Fibroblast of lung (primary cell): ENCODE measurements at places on chromosomes 5 and 9. TPM values are rescaled to one million over a fixed set of nuclear protein-coding genes. Genes with fewer than 3 reads are reported as not detected.

The SCGB3A2 gene
- polyA plus RNA-seq, result not detected in 2 replicates

The CCL28 gene
- 0.71 and 1.1 TPM in 2 replicates for polyA plus RNA-seq

The PKD2L2 gene
- polyA plus RNA-seq, result not detected in 2 replicates

DNA sequence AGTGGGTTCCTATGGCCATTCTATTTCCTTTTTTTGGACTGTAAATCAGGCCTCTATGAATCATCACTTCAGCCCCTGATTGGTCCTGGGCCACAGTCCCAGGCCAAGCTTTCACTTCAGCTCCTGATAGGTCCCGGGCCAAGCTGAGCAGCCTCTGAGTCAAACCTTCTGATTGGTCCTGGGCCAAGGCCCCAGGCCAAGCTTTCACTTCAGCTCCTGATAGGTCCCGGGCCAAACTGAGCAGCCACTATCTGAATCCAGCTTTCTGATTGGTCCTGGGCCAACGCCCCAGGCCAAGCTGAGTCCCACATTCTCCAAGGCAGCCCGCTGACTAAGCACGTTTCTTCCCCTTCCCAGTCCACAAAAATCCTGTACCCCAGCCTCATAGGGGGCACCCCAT is 1972.9 kb upstream of the ACO1 start:
- no peak for DNase-seq

The SLC6A3 gene
- not detected in 2 replicates for polyA plus RNA-seq

- DNase-seq, result peak; percentile 99
Observed at GRCh38 chr5:119302916-119303897, 52.6 kb upstream of the TNFAIP8 start.

- no peak for DNase-seq
Observed at GRCh38 chr5:127555826-127556225, 38.4 kb downstream of the PRRC1 start.

DNA sequence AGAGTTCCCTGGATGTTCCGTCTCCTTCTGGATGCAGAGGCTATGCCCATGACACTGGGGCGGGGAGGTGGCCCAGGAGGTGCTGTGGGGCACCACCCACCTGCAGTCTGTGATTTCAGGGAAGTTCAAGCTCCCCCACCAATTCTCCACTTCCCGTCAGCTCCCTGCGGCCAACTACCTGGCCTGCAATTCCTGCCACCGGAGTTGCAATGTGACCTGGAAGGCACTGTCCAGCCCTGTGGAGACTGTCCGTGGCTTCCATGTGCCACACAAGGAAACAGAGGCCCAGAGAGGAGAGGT is 16.6 kb downstream of the GFI1B start:
- DNase-seq, result no peak

The C5orf15 gene
- polyA plus RNA-seq, result 87.2 and 111 TPM in 2 replicates

The NUTM2F gene
- not detected in 2 replicates for polyA plus RNA-seq

GRCh38 chr9:134449180-134449916 is 123.1 kb downstream of the RXRA start:
- peak; percentile 96 for DNase-seq

The OR13C4 gene
- polyA plus RNA-seq, result not detected in 2 replicates

DNA sequence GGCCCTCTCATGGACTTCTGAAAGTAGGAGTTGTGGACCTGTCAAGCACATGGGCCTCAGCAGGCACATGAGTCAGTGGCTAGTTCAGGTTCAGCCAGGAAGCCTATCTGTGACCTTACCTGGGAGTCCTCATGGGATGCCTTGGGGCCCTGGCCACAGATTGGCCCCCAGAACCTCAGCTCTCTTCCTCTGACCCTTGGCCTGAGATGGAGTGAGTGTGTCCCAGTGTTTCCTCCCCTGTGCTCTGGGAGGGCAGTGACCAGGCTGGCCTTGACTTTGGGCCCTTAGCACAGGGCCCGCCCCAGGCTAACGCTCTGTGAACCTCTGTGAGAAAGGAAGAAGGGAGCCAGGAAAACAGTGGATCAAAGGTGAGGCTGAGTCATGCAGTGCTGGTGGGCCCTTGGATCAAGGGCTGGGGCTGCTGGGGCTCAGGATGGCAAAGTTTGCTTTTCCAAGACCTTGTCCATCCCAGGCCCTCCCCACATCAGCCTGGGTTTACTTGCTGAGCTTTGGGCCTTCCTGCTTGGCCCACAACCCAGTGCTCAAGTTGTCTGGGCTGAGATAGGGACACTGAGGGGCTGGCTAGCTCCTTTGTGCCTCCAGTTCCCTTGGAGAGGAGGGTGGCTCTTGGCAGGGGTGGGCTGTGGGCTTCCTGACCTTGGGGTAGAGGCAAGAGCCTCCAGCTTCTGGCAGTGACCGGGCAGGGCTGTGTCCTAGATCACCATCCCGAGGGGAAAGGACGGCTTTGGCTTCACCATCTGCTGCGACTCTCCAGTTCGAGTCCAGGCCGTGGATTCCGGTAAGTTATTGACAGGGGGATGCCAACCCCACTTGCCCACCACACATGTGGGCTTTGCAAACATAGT is 41.4 kb downstream of the RGS3 start:
- peak; percentile 50 for DNase-seq

DNA sequence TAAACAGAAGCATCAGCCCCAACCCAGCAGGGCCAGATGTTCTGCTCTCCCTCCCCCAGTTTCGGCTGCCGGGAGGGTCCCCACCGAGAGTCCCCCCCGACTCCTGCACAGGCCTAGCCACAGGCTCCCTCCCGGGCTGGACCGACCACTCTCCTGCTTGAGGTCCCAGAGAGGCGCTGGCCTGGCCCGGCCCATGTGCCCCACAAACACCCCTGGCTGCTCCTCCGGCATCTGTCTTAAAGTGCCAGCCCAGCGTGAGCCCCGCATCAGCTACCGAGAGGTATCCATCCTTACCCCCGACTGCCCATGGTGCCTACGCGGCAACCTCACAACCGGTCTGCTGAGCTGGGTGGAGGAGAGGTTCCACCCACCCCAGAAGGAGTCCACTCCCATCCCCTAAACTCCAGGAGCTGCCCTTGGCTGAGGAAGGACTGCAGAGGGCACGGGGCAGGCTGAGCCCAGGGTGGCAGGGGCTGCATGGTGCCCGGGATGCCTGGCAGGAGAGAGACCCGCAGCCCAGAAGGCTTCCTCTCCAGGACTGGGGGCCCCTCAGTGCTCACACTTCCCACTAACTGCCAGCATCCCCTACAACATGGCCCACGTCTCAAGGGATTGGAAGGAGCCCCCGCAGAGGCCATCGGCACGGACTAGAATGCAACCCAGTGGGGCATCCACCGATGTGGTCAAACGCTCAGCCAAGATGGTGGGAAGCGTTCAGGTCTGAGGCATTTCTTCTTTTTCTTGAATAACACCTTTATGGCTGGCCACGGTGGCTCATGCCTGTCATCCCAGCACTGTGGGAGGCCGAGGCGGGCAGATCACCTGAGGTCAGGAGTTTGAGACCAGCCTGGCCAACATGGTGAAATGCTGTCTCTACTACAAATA is 15.6 kb upstream of the EGFL7 start:
- no peak for DNase-seq

The SLC9A3 gene
- 0.78 and 0.84 TPM in 2 replicates for polyA plus RNA-seq

The IER5L gene
- polyA plus RNA-seq, result 4.1 and 9.2 TPM in 2 replicates

DNA sequence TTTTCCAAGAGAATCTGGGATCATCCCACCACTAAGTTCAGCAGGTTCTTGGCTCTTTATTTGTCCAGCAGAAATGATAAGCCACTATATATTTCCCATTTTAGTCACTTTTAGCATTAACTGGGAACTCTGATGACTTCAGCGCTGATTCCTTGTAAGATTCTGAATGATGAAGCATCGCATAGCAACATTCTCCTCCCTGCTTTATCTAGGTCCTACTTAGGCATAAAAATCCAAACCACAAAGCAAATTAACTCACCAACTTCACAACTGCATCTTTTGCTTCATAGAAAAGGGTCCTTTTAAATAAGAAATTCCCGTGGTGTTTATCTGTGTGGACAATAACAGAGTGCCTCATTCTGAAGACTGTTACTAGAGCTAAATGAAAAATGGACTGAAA is 203.9 kb downstream of the SAXO1 start:
- DNase-seq, result peak; percentile 64

DNA sequence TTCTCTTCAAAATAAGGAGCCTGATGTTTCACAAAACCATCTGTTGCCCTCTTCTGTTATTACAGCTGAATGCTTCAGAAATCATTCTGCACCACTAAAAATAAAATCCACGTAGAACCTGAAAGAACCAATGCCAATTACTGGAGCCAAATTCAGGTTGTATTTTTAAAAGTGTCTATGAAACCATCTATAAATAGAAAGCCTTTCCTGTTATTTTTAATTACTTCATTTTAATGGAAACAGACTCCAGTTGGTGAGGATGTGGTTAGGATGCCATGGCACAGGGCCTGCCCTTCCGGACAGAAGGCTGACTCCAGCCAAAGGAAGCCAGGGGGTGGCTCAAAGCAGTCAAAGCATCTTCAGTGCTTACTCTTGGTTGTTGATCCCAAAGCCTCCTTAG is 119.8 kb downstream of the TENT4A start:
- no peak for DNase-seq

GRCh38 chr5:140221697-140222223 is 46.8 kb downstream of the CYSTM1 start:
- DNase-seq, result peak; percentile 87

GRCh38 chr9:127451858-127452656 is 747 bp downstream of the LRSAM1 start:
- peak; percentile 49 for DNase-seq

- DNase-seq, result no peak
Observed at GRCh38 chr9:87371795-87372355, 125.8 kb upstream of the DAPK1 start.

DNA sequence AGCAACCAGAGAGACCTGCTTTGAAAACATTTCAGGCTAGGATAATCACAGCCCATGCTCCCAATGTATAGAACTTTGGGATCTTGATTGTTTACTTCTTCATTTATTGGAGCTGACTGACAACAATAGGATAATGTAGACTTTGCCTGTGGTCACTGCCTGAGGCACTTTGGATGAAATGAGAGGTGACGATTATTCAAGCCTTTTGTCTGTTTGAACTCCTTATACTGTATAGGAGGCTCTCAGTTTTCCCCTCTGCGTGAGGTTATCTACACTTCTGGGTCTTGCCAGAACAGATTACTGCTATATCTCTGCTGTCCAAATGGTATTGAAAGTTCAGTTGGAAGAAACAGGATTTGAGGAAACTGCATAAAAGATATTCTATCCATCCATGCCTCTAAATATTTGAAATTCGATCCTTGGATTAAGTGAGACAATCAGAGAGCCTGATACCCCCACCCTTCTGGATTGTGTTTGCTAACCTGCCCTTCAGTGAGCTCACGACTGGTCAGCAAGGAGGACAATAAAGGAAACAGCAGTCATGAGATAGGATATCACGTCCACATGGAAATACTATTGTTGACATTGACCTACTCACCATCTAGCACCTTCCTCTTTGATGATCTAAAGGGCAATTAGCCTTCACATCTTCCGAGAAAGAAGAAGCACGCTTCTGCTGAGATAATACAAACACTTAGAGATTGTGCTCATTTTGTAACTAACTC is 98.1 kb downstream of the DOCK8 start:
- DNase-seq, result no peak

The WDR31 gene
- polyA plus RNA-seq, result 1.2 and 1.6 TPM in 2 replicates

DNA sequence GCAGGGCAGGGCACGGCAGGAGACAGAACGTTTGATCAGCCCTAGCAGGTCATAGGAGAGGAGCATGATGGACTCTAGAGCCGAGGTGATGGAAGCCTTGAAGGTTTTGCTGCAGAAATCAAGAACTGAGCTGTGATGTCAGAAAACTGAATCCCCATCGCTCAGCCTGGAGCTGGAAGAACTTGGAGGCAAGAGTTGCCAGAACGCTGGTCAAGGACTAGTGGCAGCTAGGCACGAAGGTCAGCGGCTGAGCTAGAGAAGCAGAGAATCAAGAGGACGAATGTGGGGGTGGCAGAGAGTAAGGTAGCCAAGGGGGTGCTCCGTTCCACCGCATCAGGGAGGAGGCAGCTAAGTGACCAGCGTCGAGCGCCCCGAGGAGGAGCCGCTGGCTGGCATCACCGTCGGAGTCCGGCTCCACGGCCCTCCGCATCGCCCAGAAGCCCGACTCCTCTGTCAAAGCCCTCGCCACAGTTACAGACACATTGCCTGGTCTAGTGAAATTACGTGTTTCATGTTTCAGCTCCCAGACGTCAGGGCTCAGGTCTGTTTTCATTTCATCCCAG is 1.2 kb upstream of the GALNT10 start:
- DNase-seq, result no peak

DNA sequence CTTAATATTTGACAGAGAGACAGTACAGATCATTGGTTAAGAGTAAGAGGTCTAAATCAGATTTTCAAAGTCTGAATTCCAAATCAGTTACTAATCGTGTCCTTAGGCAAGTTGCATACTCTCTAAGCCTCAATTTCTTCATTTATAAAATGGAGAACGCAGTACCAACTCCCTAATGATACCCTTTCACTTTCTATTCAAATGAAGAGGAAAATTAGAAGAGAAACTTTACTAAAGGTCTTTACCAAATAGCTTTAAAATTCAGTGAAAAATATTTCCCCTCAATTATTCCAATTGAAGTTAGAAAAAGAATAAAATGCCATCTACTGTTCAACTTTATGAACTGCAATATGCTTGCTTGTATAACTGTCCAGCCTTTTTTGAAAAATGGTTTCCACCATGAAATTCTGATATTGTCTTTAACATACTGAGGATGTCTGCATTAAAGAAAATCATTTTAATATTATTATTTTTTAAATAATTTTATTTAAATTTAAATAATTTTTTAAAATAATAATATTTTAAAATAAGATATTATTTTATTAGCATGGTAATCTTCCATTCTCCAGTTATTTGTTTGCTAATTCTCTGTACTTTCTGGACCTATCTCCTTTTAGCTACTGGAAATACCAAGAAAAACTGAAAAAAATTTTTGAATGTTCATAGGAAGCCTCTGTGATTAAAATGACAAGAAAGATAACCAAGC is 36.0 kb downstream of the POC5 start:
- DNase-seq, result peak; percentile 43

The CNTNAP3 gene
- 0.01 and 0.11 TPM in 2 replicates for polyA plus RNA-seq

The PCDHA11 gene
- polyA plus RNA-seq, result 0.15 TPM in 1 of 2 replicates, not detected in the other

GRCh38 chr9:1253064-1253979 is 203.2 kb downstream of the DMRT2 start:
- no peak for DNase-seq
